ENCODE measurements at places on chromosomes 5 and 9.
A peak's percentile ranks its signal among the peaks of the same experiment; 100 is the strongest.

DNA sequence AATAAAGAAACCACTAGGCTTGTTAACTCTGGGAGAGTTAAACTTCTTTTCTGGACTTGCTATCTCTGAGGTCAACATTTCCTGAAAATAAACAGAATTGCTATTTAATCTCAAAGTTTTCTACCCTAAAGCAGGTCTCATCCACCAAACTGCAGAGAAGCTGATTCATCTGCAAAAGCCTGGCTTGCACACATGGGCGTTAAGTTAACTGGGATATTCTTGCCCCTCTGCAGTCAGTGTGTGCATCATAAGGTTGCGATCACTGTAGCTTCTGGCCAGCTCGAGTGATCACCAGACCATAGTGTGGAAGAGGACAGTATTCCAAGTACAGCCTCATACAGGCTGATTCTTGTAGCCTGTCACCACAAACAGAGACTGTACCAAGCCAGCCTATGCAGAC is 99.2 kb downstream of the SPOCK1 start:
- no peaks in the 10 kb centered on the region for H3K36me3 ChIP-seq
- H3K4me3 ChIP-seq: no peak overlapping the region
- DNase-seq: no peak
- no peak overlapping the region for H3K27ac ChIP-seq
- no peaks in the 10 kb centered on the region for H3K27me3 ChIP-seq

DNA sequence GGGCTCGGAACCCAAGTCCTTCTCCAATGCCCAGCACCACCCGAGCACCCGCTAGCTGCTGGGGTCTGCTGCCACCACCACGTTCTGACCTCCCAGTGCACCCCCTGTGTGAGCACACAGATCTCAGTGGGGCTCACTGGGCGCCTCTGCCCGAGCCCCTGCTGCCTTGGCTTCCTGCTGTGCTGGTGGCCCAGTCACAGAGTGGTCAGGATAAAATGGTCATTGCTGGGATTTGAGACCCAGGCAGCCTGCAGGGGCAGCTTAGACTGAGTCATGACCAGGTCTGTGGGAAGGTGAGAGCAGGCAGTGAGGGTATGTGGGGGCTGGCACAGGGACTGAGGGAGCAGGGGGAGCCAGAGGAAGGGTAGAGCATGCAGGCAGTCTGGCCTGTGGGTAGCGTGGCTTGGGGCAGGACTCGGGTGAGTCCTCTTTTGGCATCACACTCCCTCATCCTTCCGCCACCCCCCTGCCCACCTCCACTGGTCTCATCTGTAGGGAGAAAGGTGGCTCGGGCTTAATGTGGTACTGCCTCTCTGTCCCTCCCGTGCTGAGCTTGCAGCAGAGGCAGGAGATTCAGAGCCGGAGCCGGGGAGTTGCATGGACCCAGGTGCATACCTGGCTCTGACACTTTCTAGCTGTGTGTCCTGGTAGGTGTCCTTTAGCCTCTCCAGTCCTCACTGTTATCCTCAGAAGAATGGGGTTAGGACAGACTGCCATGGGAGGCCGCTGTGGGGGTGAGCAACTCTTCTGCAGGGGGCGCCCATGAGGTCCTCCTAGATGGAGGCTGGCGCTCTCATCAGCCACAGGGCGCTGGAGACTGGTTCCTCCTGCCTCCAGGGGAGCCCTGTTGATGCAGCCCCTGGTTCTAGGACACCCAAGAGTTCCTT is 32.1 kb downstream of the USP20 start:
- no peak overlapping the region for H3K27ac ChIP-seq
- H3K36me3 ChIP-seq: peaks cover 75% of the 10 kb centered on the region
- H3K4me1 ChIP-seq: no peaks in the 10 kb centered on the region
- H3K4me3 ChIP-seq: no peak overlapping the region
- no peak for DNase-seq
- H3K27me3 ChIP-seq: no peaks in the 10 kb centered on the region

GRCh38 chr9:135517407-135517822 is 3.8 kb upstream of the LCN1 start:
- peaks cover 8% of the 10 kb centered on the region for H3K27me3 ChIP-seq
- no peaks in the 10 kb centered on the region for H3K4me1 ChIP-seq

DNA sequence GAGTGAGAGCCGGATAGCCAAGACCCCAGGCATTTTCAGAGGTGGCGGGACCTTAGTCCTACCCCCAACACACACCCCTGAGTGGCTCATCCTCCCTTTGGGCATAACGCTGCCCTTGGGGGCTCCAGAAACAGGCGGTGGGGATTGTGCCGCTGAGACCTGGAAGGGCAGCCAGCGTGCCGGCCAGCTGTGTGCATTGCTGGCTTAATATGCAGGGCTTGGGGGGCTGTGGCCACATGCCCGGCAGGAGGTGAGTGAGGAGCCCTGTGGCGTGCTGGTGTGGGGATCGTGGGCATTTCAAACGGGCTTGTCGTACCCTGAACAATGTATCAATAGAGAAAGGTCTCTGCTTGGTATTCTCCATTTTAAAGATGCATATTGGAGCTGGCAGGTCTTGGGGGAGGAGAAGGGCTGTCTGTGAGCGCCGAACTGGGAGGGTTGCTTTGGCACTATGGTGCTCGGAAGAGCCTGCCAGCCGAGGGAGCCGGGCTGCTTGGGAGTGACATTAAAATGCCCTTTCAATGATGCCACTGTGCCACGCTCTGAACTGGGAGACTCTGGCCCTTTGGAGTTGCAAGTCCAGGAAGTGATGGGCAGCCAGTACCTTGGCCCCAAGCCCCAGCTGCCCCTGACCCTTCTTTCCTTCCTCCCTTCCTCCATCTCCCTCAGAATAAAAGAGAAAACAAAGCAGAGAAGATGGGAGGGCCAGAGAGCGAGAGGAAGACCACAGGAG is 11.2 kb upstream of the OLFM1 start:
- H3K27ac ChIP-seq: no peak overlapping the region
- H3K36me3 ChIP-seq: no peaks in the 10 kb centered on the region
- H3K4me3 ChIP-seq: peak overlapping the region; percentile 60
- H3K4me1 ChIP-seq: peaks cover 24% of the 10 kb centered on the region
- H3K27me3 ChIP-seq: no peaks in the 10 kb centered on the region
- DNase-seq: no peak

GRCh38 chr9:103323699-103324098 is 328.6 kb downstream of the CYLC2 start:
- no peaks in the 10 kb centered on the region for H3K27me3 ChIP-seq
- no peak overlapping the region for H3K27ac ChIP-seq
- H3K4me3 ChIP-seq: no peak overlapping the region
- H3K36me3 ChIP-seq: no peaks in the 10 kb centered on the region
- H3K4me1 ChIP-seq: no peaks in the 10 kb centered on the region

DNA sequence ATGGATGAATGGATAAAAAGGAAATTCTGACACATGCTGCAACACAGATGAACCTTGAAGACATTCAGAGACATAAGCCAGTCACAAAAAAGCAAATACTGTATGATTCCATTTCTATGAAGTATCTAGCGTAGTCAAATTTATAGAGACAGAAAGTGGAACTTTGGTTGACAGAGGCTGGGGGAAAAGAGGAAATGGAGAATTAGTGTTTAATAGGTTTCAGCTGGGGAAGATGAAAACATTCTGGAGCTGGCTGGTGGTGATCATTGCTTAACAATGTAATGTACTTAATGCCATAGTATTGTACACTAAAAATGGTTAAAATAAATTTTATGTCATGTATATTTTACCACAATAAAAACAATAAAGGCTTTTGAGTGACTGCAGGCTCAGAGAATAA is 24.2 kb downstream of the PPIC start:
- no peak overlapping the region for H3K4me3 ChIP-seq
- H3K27ac ChIP-seq: no peak overlapping the region
- no peaks in the 10 kb centered on the region for H3K27me3 ChIP-seq

DNA sequence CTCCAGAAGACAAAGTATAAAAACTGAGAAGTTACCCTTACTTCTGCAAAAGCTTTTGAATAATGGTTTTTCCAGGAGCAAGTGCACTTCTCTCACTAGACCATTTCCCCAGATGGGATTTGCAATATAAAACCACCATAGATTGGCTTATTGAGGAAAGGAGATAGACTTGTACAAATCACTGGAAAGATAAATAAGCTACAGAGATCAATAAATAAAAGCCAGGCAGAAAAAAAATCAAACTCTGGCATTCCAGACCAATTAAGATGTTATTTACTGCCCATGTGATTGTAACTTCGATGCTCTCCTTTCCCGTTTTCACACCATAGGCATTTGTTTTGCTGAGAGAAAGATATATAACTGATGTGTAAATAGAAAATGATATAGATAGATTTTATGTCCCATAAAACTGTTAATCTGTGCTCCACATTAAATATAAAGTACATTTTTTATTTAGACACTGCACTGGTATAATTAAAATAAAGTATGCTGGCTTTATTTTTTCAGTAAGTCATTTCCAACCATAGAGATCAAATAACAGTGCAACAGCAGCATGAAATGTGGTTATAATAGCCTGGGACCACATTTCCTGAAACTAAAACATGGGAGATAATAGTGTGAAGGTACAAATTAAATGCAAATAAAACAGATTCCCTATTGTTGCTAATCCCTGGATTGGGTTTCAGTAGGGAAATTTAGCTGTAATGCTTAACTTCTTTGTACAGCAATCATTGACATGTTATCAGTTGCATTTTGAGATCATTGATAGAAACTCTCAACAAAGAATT is 177.7 kb downstream of the NR2F1-AS1 start:
- no peak overlapping the region for H3K27ac ChIP-seq
- H3K36me3 ChIP-seq: no peaks in the 10 kb centered on the region
- H3K27me3 ChIP-seq: no peaks in the 10 kb centered on the region

- DNase-seq: peak; percentile 39
- peaks cover 9% of the 10 kb centered on the region for H3K27me3 ChIP-seq
These were observed 2.0 kb downstream of the CDC14B start for GRCh38 chr9:96617439-96618185.

Measured in stomach (tissue), 19 donors.